ENCODE measurements at places on chromosomes 4 and X.

DNA sequence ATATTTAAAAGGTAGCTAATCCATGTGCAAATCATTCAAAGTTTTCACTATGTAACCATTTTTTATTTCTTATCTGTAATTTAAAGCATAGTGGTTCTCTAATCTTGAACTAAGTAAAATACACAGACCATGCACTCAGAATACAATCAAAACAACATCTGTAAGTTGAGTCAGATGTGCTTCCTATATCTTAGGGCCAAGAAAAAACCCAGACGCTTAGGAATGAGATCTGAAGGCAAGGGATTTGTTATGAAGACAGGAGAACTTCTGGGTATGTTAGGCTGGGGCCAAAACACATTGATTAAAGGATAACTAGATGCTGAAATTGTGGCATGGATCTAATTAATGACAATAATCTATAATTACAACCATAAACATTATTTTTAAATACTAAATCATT is 120.3 kb downstream of the PDE5A start:
- no peak for DNase-seq

DNA sequence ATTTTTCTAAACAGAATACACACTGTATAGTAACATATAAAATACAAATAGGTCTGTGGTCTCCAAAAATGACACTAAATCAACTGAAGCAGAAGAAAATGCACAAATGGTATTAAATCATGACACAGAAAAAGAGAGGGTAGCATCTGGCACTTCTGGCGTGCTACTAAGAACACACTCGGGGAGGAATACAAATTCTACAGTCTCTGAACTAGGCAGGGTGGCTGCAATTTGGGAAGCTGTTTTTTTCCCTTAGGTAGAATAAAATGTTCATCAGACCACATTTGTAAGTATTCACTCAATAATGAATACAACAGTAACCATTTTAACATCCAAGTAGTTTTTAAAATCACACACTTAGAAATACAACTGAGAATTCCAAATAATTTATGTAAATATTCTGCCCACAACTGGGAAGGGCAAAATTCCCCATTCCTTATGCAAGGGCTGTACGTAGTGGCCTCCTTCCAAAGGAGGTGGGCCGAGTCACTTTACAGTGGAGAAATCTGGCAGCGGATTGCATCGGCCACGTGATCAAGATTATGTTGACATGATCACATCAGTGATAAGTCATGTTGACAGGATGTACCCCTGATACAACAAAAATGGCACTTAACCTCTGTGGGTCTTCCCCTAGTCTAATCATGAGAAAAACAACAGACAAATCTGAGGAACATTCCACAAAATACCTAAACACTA is 101.1 kb downstream of the TSPAN5 start:
- no peak for DNase-seq

DNA sequence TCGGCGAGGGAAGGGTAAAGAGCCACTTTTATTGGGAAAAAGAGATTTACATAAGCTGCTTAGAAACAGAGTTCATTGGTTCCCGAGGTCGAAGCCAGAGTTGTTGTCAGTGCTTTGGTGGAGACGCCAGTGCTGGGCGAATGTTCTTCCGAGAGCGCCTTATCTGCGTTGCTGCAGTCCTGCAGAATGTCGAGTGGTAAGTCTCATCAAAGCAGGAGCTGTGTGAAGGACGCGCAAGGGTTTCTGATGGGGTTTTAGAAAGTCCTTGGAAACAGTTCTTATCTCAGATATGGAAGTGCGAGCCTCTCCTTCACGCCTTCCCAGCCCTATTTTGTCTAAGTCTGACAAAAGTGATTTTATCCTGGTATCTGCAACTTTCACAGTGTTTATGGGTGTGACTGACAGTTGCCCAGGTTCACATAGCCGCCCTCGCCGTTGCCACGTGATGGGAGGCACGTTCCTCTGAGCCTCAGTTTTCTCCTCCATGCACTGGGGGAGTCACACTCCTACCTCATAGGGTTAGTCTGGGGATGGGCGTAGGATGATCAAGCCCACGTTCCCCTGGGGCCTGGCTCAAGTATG is 47.3 kb upstream of the NSG1 start:
- no peak for DNase-seq

GRCh38 chr4:38149472-38149996 is 189.3 kb downstream of the PTTG2 start:
- no peak for DNase-seq

- DNase-seq: no peak
These were observed 141.9 kb upstream of the FAM241A start for GRCh38 chr4:112003231-112003907.

DNA sequence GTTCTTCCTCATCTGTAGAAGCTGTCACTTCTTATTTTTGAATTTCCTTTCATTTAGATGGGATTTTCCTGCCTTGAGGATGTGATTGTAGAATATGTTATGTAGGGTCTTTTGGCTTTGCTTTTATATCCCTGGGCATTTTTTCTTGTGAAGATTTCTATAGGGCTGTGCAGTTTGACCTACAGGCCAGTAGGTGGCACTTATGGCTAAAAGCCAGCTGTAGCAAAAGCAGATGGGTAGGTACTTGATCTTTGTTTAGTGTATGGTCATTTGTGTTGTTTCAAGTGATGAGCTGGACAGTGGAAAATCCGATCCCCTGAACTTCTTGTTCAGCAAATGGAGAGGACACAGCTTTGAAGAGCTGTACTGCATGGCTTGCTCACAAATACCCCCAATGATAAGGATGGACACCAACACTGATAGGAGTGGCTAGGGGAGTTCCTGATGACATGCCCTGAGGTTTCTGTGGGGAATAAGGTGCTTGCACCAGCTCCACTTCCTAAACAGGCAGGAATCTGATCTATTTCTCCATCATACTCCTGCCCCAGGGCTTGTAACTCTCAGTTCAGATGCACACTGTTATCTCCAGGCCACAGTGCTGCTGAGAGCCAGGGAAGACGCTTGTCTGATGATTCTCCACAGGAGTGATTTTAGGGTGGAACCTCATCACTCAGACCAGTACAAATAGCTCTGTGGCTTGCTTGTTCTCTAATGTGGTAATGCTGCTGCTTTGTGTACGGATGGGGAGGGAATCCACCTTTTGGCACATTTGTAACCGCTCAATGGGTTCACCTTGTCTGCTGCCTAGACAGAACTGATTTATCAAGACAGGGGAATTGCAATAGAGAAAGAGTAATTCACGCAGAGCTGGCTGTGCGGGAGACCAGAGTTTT is 417.1 kb upstream of the MAGEB16 start:
- DNase-seq: peak; percentile 35

- DNase-seq: no peak
These were observed 735.1 kb downstream of the GLUD2 start for GRCh38 chrX:121782544-121782943.

- DNase-seq: peak; percentile 70
These were observed 9.4 kb upstream of the CPLX1 start for GRCh38 chr4:835148-836002.

DNA sequence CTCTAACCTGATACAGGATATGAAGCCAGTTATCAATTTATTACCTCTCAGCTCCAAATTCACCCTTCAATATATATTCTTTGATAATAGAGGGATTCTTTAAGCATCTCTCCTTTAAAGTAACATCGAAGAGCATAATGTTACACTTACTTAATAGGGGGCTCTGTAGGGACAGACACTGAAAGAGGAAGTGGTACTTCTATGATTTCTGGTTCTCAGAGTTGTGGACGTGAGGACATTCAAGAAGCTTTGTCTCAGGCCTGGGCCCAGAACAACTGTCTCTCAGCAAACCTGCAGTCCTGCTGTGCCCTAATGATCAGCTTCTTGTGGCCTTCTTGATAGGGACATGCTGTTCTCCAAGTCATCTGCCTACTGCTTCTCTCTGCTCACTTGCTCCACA is 4.2 kb upstream of the ZXDB start:
- no peak for DNase-seq

DNA sequence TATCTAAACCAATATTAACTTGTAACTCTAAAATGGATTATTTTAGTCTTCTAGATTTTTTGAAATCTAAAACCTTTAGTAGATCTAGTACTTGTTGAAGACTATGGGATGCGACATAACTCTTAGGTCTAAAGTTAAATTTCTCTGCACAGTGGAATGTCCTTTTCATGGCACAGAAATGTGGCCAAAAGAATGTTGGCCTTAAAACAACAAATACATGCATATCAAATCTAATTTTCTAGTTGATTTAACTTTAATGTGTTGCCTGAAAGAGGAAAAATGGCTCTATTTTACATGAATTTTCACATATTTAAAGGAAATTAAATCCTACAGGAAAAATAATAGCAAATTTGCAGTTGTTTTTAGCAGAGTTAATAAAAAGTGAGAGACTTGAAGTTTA is 30.3 kb downstream of the NFKB1 start:
- no peak for DNase-seq

DNA sequence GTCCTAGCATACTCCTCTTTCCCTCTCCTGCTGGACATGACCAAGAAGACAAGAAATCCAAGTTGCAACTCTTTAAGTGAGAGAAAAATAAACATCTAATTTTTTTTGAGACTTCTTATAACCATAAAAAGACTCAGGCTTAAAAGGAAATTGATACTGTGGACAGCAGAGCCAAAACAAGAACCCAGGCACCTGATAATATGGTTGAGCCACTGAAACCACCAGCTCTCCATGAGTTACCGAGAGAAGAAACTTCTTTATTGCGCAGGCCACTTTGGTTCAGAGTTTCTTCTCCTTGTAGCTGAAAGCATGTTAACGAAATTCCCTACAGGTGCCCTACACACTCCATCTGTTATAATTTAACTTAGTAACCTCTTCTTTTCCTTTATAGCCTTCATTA is 11.3 kb upstream of the SPCS3 start:
- DNase-seq: no peak

- DNase-seq: no peak
These were observed 8.3 kb upstream of the CD40LG start for GRCh38 chrX:136639506-136640176.

DNA sequence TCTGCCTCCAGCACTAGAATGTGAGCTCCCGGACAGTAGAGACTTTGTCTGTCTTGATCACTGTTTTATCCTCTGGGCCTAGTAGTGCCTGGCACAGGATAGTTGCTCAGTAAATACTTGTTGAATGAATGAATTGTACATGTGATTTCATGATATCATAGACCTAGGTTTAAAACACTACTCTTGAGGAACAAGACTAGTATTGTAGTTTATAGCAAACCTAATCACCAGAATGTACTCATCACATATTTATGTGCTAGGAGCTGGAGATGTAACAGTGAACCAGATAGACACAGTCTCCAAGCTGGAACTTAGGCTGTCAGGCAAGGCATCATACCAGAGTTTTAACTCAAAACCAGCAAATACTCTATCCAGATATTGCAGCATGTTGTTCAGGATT is 23.5 kb downstream of the GAB3 start:
- DNase-seq: no peak

Data from LoVo (cell line).